ENCODE measurements at places on chromosomes 16 and 17.

DNA sequence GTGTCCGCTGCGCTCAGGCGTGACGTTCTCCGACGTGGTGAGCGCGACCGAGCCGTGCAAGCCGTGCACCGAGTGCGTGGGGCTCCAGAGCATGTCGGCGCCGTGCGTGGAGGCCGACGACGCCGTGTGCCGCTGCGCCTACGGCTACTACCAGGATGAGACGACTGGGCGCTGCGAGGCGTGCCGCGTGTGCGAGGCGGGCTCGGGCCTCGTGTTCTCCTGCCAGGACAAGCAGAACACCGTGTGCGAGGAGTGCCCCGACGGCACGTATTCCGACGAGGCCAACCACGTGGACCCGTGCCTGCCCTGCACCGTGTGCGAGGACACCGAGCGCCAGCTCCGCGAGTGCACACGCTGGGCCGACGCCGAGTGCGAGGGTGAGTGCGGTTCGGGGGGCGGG lies 11.2 kb downstream of the NGFR start:
- no peaks in the 10 kb centered on the region for H3K4me1 ChIP-seq
- H3K36me3 ChIP-seq = no peaks in the 10 kb centered on the region
- no peak overlapping the region for H3K4me3 ChIP-seq
- no peak for DNase-seq
- H3K27ac ChIP-seq = no peak overlapping the region

DNA sequence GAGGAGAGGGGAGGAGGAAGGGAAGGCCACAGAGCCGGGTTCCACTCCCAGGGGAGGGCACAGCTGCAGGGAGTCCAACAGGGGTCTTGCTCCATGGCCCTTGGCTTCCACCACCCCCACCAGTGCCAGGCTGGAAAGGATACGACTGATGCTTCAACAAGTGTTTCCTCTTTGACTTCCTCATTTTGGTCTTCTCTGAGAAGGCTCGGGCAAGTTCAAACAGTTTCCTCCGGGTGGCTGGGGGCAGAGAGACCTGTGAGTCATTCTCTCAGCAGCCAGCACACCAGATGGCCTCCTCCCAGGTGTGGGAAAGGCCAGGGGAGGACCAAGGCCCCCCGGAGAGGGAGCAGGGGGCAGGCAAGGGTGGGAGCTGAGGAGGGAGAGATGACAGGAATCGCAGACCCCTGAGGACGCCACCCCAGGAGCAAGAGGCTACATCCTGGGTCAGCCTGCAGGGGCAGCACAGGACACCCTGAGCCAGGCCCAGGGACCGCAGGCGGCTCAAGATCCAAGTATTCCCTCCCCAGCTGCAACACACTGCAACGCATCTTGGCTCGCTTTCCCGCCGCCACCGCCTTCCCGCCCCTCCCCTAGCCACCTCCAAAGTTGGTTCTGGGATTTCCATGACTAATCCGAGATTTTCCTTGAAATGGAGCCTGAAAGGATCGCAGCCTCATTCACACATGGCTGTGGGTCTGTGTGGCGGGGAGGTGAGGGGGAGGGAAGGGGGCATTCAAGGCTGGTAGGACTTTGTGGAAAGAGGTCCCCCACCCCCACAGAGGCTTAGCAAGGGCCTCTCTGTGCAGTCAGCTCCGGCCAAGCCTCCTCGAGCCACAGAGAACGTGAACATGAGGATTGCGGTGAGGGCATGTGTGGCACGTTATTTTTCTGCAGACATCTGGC lies 18.4 kb upstream of the MRPS23 start:
- peak overlapping the region; percentile 70 for H3K27ac ChIP-seq
- H3K4me1 ChIP-seq = peaks cover 10% of the 10 kb centered on the region
- peak; percentile 52 for DNase-seq
- peaks cover 20% of the 10 kb centered on the region for H3K36me3 ChIP-seq

DNA sequence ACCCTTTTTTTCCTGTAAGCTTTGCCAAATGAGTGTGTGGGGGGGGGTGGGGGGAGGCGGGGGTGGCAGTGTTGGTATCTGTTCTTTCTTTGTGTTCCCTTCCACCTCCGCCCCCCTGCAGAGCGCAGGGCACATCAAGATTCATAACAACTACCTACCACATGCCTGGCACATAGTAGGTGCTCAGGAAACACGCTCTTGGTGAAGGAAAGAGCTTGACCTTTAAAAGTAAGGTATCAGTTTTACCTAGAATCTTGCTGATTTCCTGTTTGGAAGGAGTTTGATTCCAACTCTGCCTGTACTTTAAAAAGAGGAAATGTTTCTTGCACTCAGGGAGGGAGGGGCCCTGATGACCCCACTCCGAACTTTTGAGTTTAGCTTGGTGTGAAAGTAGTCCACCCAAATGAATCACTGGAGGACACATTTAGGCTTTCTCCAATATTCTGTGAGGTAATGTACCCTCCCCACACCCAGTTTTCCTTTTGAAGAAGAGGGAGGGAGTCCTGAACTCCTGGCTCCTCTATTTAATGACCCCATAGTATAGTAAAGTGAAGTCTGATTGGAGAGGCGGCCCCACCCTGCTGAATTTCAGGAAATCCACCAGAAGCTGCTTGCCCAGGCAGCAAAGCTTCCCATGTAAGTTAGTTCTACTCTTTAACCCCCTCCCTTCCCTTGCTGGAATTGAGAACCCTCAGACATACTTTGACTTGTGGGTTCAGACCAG lies 560 bp upstream of the FAM20A start:
- H3K27me3 ChIP-seq = peaks cover 59% of the 10 kb centered on the region
- H3K36me3 ChIP-seq = peaks cover 11% of the 10 kb centered on the region
- H3K4me1 ChIP-seq = peaks cover 7% of the 10 kb centered on the region
- H3K4me3 ChIP-seq = peak overlapping the region; percentile 70

- H3K4me3 ChIP-seq = no peak overlapping the region
- peaks cover 33% of the 10 kb centered on the region for H3K4me1 ChIP-seq
- H3K27ac ChIP-seq = no peak overlapping the region
- H3K27me3 ChIP-seq = peaks cover 39% of the 10 kb centered on the region
Measured at GRCh38 chr17:44914148-44914547, 1.2 kb downstream of the GFAP start.

DNA sequence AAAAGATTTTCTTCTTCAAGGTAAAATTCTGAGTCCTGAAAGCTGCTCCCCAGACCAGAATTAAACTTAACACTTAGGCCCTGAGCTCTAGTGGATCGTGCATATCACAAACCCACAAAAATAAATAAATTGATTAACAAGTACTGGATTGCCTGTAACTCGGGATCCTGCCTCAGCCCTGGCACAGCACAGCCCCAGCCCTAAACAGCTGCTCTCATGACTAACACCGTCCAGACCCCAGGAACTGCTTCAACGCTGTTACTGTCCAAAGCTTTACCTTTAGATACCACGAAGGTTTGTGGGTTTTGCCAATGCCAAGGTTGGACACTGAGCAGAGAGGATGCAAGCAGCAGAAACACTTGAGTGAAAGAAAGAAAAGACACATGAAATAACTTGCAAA lies 172.5 kb downstream of the COPRS start:
- no peaks in the 10 kb centered on the region for H3K36me3 ChIP-seq
- H3K4me3 ChIP-seq = no peak overlapping the region
- H3K4me1 ChIP-seq = no peaks in the 10 kb centered on the region
- H3K27me3 ChIP-seq = peaks cover 26% of the 10 kb centered on the region
- DNase-seq = no peak
- no peak overlapping the region for H3K27ac ChIP-seq

DNA sequence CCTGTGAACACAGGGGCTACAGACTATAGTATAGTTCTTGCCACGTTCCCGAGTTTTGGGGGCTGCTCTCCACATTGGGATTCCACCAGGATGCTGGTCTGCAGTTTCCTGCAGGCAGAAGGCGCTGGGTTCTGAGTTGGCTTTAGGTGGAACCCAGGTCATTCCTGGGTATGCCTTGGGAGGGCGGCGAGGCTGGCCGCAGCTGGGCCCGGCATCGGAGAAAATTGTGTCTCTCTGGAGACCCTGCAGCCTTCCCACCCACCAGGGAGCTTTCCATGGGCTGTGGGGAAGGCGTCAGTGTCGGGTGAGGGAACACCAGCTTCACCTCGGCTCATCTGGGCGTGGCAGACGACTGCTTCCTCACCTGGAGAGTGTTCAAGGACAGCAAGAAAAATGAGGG lies 183.6 kb downstream of the RAB11FIP4 start:
- H3K4me1 ChIP-seq = peaks cover 37% of the 10 kb centered on the region
- peaks cover 22% of the 10 kb centered on the region for H3K36me3 ChIP-seq
- DNase-seq = no peak
- H3K27ac ChIP-seq = no peak overlapping the region

- H3K27ac ChIP-seq = no peak overlapping the region
- peaks cover 8% of the 10 kb centered on the region for H3K27me3 ChIP-seq
- DNase-seq = no peak
- H3K4me3 ChIP-seq = no peak overlapping the region
- no peaks in the 10 kb centered on the region for H3K36me3 ChIP-seq
Measured at GRCh38 chr17:67492824-67493517, 115.9 kb downstream of the PITPNC1 start.

DNA sequence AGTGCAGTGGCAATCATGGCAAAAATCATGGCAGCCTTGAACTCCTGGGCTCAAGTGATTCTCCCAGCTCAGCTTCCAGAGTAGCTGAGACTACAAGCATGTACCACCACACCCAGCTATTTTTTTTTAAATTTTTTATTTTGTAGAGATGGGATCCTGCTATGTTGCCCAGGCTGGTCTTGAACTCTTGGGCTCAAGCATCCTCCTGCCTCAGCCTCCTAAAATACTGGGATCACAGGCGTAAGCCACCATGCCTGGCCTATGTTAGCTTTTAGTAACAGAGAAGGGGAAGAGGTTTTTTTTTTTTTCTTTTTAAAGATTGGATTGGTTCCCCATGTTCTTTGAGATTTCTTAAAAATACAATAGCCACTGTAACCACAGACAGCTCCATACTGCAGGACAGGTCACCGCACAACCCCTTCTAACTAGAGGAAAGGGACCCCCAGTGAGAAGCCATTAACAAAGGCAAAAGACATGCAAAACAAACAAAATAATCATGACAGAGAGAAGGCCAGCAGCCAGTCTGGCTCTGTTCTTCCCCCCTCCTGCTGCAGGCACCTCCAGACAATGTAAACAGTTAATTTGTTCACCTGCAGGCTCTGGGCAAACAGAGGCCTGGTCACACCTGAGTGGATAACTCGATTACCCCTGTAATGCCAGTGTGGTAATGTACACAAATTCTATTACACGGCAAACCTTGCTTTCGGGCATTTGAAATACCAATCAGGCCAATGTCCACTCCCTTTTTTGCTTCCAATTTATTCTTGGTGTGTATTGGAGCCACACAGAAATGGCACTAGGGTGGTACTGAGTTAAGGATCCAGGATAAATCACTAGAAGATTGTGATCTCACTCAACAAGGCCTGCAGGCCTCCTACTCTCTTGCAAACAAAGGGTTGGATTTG lies 52.9 kb downstream of the SNX11 start:
- H3K36me3 ChIP-seq = no peaks in the 10 kb centered on the region
- H3K27me3 ChIP-seq = no peaks in the 10 kb centered on the region
- no peak overlapping the region for H3K27ac ChIP-seq

- DNase-seq = no peak
- no peaks in the 10 kb centered on the region for H3K36me3 ChIP-seq
- no peak overlapping the region for H3K4me3 ChIP-seq
- no peaks in the 10 kb centered on the region for H3K4me1 ChIP-seq
- peaks cover 74% of the 10 kb centered on the region for H3K27me3 ChIP-seq
Measured at GRCh38 chr16:50814541-50814940, 72.7 kb downstream of the CYLD start.

GRCh38 chr16:88746506-88746905 lies 38.5 kb downstream of the PIEZO1 start:
- DNase-seq = no peak
- peaks cover 8% of the 10 kb centered on the region for H3K4me1 ChIP-seq
- H3K36me3 ChIP-seq = peaks cover 23% of the 10 kb centered on the region
- no peak overlapping the region for H3K4me3 ChIP-seq
- no peak overlapping the region for H3K27ac ChIP-seq

- H3K27ac ChIP-seq = no peak overlapping the region
- DNase-seq = no peak
- H3K4me1 ChIP-seq = no peaks in the 10 kb centered on the region
- no peaks in the 10 kb centered on the region for H3K27me3 ChIP-seq
- no peaks in the 10 kb centered on the region for H3K36me3 ChIP-seq
Measured at GRCh38 chr16:29675811-29676643, 3.0 kb upstream of the QPRT start.

GRCh38 chr16:50021544-50021943 lies 3.5 kb upstream of the CNEP1R1 start:
- H3K36me3 ChIP-seq = peaks cover 15% of the 10 kb centered on the region
- H3K27me3 ChIP-seq = peaks cover 28% of the 10 kb centered on the region
- H3K4me3 ChIP-seq = no peak overlapping the region
- H3K4me1 ChIP-seq = no peaks in the 10 kb centered on the region
- H3K27ac ChIP-seq = no peak overlapping the region

- no peaks in the 10 kb centered on the region for H3K36me3 ChIP-seq
- peaks cover 53% of the 10 kb centered on the region for H3K27me3 ChIP-seq
- DNase-seq = no peak
- no peak overlapping the region for H3K27ac ChIP-seq
Measured at GRCh38 chr16:56244612-56245011, 53.3 kb downstream of the GNAO1 start.

DNA sequence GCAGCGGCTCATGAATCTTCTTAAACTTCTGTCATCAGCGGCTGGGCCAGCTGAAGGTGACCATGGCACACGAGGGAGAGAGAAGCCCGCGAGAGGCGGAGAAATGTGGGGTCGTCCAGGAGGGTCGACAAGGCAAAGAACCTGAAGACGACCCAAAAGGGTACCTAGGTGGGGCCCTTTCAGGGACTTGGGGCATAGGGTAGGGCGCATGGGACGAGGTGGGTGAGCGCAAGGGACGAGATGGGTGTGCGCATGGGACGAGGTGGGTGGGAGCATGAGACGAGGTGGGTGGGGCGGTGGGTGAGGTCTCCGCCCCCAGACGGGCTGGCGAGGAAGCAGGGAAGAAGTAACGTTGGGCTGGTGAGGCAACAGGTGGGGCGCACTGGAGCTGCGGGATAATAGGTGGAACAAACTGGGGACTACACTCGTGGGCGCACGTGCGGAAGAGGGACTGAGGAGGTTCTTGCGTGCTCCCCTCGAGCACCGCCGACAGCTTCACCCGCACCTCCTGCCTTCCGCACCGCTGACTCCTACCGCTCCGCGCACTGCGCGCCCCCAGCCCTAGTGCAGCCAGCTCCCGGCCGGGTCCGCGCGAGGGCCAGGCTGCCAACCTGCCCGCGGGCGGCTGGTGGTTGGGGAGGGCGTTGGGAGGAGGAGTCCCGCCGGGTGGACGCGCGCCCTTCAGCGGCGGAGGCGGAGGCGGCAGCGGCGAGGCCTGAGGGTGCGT lies 23.2 kb upstream of the CRYM start:
- no peaks in the 10 kb centered on the region for H3K27me3 ChIP-seq
- H3K4me1 ChIP-seq = peaks cover 14% of the 10 kb centered on the region
- H3K36me3 ChIP-seq = peaks cover 21% of the 10 kb centered on the region
- peak; percentile 92 for DNase-seq
- peak overlapping the region; percentile 95 for H3K4me3 ChIP-seq

Measured in Calu3 (cell line).